ENCODE measurements at places on chromosomes 4 and X.

GRCh38 chrX:112696481-112696880 lies 16.7 kb upstream of the LHFPL1 start:
- DNase-seq = peak; percentile 32

DNA sequence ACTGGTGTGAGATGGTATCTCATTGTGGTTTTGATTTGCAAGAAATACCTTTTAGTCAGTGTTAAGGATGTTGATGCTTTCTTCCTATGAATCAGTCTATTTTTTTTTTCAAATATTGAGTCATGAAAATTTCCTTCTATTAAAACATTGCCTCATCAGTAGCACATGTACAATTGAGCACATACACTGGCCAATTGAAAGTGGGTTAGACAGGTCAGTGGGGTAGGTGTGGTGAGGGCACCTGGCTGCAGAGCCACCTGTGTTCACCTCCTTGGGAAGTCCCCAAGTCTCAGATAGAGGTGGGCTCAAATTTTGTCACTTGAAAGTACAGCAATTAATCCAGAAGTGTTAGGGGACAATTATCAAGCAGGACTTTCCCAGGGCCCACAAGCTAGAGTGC lies 243.7 kb downstream of the SPRY1 start:
- DNase-seq = peak; percentile 20

DNA sequence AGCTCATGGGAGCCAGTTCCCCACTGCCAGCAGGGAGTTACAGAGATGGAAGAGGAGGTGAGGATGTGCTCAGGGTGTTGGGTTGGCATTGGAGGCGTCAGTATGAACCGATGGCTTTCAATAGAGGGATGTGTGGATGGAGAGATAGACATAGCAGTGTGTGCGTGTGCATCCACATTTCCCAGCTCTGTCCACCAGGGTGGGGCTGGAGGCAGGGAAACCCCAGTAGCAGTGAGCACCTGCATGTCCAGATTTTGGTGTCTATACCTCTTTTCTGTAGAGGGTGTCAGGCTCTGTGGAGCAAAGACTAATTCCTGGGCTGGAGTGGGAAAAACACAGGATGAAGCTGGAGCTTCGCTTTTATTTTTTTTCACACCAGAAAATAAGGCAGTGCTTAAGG lies 37.2 kb upstream of the HGFAC start:
- no peak for DNase-seq

GRCh38 chr4:5982156-5982973 lies 35.9 kb downstream of the C4orf50 start:
- DNase-seq = no peak

DNA sequence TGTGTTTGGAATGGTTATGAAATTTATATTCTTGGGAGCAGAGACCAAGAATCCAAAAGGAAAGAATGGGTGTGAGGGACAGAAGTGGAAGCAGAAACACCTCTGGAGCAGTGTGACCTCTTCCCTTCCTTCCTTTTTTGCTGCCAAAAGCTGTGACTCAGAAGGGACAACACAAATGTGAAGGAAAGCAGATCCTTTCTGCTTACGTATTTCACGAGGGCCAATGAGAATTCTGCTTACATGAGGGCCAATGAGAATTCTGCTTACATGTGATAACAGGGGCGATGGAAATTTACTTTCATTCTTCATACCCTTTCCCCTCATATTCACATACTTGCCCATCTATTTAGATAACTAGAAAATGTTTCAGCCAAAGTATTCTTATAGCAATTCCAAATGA lies 404.6 kb downstream of the PRDM5 start:
- DNase-seq = peak; percentile 87

DNA sequence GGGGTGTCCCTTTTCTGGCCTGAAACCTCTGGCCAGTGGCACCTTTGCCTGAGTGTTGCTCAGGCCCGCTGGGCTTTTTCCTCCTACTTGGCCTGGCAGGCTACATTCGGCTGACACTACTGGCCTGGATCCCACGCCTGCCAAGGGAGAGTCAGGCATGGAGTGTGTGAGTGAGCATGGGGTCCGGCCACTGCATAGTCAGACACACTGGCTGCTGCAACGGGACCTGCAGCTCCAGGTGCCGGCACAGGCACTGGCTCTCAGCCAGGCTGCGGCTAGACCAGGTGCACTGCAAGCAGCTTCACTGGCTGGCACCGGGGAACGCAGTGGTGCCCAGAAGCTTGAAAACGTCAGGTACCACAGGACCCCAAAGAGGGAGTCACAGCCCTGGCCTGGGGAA lies 434.9 kb downstream of the ARHGAP24 start:
- no peak for DNase-seq

DNA sequence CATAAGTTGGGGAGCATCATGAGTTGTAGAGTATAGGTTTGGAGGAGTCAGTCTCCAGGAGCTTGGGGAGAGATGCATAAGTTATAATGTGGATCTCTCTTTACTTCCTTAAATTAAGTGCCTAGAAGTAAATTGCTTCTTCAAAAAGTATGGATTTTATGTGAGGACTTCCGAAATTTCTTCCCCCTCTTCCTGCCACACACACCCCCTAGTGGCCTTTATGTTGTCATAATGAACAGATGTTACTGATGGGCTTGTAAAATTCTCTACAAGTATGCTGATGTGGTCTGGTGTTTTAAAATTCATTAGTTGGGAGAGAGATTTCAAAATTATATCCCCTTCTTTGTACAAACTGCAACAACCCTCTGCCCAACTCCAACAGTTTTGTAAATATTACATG lies 2.3 kb upstream of the METTL14 start:
- DNase-seq = no peak

DNA sequence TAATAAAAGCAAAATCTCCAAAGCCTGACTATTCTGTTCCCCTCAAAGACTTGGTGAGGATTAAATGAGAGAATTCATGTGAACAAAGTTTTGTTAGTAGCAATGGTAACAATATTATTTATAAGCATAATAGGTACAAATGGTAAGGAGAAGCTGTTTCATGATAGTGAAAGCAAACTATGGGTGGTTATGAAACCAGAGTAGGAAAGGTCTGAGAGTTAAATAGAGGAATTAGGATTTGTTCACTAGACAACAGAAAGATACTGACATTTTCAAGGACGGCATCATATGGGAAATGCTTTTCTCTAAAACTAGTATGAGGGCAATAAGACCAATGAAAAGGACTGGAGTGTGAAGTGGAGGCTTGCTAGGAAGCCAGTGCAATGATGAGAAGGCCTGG lies 128.6 kb upstream of the FTHL17 start:
- no peak for DNase-seq

DNA sequence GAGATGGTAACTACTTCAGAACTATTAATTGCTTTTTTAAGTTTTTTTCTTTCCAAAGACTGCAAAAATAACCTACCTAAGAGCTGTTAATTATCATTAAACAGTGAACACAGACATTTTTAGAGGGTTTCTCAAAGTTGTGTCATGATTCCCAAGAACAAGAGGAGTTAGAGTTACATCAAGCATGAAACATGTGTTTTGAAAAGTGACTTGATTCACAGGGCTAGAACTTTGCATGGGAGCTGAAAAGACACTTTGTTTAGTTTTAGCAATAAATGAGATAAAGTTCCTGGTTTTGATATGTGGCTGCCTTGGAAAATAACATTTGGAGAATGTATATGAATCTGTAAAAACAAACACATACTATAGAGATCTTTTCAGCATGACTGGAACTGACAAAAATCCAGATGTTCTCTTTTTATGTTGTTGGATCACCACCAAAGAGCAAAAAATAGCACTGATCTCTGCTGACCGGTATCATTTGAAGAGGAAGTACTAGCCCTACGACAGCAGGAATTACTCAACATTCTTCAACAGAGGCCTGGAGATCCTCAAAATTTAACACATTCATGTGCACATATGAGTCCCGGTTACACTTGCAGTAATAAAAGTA lies 173.0 kb upstream of the PCDH18 start:
- DNase-seq = peak; percentile 70

DNA sequence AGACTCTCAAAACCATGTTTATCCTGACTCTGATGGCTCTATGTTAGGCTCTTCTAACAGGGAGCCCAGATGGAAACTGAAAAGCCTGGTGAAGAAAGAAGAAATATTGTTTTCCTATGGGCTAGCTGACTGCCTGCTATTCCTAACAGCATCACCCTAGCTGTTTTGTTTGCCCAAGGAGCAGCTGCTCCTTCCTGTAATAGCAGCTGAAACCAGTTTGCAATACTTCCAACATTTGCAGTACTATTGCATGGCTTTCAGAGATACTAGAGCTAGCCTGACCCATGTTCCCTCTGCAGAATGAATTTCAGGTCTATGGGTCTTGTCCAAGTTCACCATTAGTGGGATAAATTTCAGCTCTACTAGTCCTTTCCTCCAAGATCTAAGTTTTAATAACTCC lies 495.2 kb downstream of the INPP4B start:
- DNase-seq = no peak

- DNase-seq = no peak
These were observed 116.4 kb upstream of the NKX1-1 start for GRCh38 chr4:1522606-1523005.

DNA sequence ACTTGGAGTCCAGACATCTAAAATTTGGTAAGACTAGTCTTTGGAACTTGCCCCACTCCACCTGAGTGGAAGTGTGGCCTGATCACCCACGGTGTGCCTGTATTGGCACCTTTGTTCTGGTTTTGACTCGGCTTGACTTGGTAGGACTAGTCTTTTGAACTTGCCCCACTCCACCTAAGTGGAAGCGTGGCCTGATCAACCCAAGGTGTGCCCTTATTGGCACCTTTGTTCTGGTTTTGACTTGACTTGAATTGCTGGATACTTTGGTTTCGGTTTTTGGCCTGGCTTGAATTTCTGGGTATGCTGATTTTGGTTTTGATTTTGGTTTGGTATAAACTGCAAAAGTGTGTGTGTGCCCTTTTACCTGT lies 44.7 kb upstream of the UGT2B7 start:
- no peak for DNase-seq

- no peak for DNase-seq
These were observed 276.1 kb downstream of the CFAP299 start for GRCh38 chr4:80611678-80611979.

DNA sequence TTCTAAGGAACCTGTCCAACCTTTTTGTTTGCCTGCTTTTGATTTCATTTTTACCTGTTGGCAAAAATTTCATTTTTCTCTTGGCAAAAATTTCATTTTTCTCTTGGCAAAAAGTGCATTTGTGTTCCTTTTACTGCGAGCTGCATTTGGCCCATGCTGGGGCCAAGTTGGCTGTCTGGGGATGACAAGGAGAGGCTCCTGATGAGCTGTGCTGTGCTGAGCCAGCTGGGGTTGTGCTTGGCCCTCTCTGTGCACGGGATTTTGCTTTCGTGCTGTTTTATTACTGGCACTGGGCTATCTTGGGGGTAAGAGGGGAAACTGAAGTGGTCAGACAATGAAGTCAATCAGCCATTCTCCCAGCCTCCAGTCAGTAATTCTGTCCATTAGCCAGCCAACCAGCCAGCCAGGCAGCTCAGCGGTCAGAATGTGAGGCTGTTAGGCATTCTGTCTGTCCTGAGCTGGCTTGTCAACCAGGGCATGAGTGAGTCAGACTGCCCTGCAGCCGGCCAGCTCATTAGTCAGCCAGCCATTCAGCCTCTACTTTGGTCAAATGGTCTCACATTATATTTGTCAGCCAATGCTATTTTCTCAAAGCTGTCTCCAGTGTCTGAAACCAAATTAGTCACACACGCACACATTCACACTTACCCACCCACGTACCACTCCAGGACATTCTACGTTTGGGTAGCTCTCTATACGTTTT lies 56.9 kb upstream of the PRPS1 start:
- peak; percentile 69 for DNase-seq

- DNase-seq = no peak
These were observed 426.7 kb upstream of the ARX start for GRCh38 chrX:25442499-25442898.

- DNase-seq = no peak
These were observed 12.5 kb downstream of the CCNG2 start for GRCh38 chr4:77169481-77169880.

DNA sequence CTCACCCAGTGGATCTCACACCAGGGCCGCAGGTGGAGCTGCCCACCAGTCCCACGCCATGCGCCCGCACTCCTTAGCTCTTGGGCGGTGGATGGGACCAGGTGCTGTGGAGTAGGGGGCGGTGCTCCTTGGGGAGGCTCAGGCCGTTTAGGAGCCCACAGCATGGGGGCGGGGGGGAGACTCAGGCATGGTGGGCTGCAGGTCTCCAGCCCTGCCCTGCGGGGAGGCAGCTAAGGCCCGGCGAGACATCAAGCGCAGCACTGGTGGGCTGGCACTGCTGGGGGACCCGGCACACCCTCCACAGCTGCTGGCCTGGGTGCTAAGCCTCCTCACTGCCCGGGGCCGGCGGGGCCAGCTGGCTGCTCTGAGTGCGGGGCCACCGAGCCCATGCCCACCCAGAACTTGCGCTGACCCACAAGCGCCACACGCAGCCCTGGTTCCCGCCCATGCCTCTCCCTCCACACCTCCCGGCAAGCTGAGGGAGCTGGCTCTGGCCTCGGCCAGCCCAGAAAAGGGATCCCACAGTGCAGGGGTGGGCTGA lies 312.9 kb upstream of the GIMD1 start:
- DNase-seq = no peak

DNA sequence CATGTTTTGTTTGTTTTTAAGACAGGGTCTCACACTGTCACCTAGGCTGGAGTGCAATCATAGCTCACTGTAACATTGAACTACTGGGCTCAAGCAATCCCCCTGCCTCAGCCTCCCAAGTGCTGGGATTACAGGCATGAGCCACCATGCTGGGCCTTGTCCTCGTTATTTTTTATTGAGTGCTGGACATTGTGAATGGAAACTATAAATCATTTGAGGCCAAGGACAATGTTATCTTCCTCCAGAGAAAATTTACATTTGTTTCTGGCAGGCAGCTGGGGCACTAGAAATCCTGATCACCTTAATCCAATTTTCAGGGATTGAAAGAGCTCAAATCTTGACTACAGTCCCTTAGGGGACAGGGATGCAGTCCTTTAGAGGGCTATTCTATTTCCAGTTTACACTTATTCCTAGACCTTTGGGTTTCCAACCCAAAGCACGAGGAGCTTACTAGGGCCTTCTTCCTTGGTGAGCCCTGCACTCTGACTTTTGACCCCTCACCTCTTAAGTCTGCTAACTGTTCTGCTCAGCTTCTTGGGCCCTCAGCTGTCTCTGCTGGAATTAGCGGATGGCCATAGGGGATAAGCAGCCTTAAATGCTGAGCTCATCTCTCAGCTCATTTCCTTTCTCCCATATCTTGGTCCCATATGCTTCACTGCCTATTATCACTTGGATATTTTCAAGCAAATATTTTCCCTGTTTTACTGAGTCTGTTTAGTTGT lies 23.0 kb upstream of the PDZD4 start:
- DNase-seq = no peak

- DNase-seq = no peak
These were observed 7.8 kb upstream of the CLOCK start for GRCh38 chr4:55554453-55555030.

GRCh38 chr4:89283226-89284009 lies 24.2 kb downstream of the GPRIN3 start:
- peak; percentile 2 for DNase-seq
